ENCODE measurements at places on chromosomes 2 and 18. TPM values are rescaled to one million over a fixed set of nuclear protein-coding genes. Genes with fewer than 3 reads are reported as not detected.

Gene SULT1C4
- total RNA-seq = not detected

Gene TNFAIP6
- not detected for total RNA-seq

Gene TGFBRAP1
- 5.1 TPM for total RNA-seq

Gene REV1
- 26.8 TPM for total RNA-seq

Gene RRM2
- total RNA-seq = 18.5 TPM

Gene ALPG
- total RNA-seq = under 0.01 TPM

Gene XDH
- total RNA-seq = 0.11 TPM

Gene C2orf72
- total RNA-seq = under 0.01 TPM

Gene NT5C1B
- not detected for total RNA-seq

Gene CIAO1
- 78.5 TPM for total RNA-seq

Gene RAB17
- under 0.01 TPM for total RNA-seq

Gene COLEC11
- 0.39 TPM for total RNA-seq

Gene G6PC2
- total RNA-seq = not detected

Gene SYT4
- total RNA-seq = not detected

Gene CRYGD
- not detected for total RNA-seq

Gene MTERF4
- 45.8 TPM for total RNA-seq

Gene SERPINB11
- not detected for total RNA-seq

Gene ACKR3
- total RNA-seq = 202 TPM

Gene TM4SF20
- not detected for total RNA-seq

Gene UCN
- total RNA-seq = 0.22 TPM

Gene FBLN7
- 4.6 TPM for total RNA-seq

Gene DNAJC5G
- not detected for total RNA-seq

Gene SLC23A3
- total RNA-seq = 2.0 TPM

Gene FRZB
- total RNA-seq = not detected

Gene IL36G
- total RNA-seq = not detected

Gene CXCR1
- not detected for total RNA-seq

Gene PROKR1
- not detected for total RNA-seq

Gene FZD7
- 44.0 TPM for total RNA-seq

Gene GALNT3
- 13.7 TPM for total RNA-seq

Gene ALLC
- not detected for total RNA-seq

Gene SAG
- total RNA-seq = under 0.01 TPM

Gene RAB10
- total RNA-seq = 145 TPM

Gene LHCGR
- not detected for total RNA-seq

Gene SPC25
- total RNA-seq = 3.0 TPM

All from placental epithelial cell (primary cell).